Left lung (tissue), 14 donors: ENCODE measurements at places on chromosomes 6 and 20. TPM values are rescaled to one million over a fixed set of nuclear protein-coding genes. Genes with fewer than 3 reads are reported as not detected.

GRCh38 chr6:134079406-134079921 lies 27.0 kb upstream of the SLC2A12 start:
- H3K27ac ChIP-seq, result no peak overlapping the region
- no peaks in the 10 kb centered on the region for H3K4me1 ChIP-seq
- no peaks in the 10 kb centered on the region for H3K36me3 ChIP-seq
- no peaks in the 10 kb centered on the region for H3K27me3 ChIP-seq
- no peak for DNase-seq

GRCh38 chr20:6680854-6681253 lies 86.6 kb upstream of the BMP2 start:
- H3K27me3 ChIP-seq, result no peaks in the 10 kb centered on the region
- no peak overlapping the region for H3K27ac ChIP-seq
- DNase-seq, result no peak
- H3K36me3 ChIP-seq, result no peaks in the 10 kb centered on the region
- no peaks in the 10 kb centered on the region for H3K4me1 ChIP-seq

DNA sequence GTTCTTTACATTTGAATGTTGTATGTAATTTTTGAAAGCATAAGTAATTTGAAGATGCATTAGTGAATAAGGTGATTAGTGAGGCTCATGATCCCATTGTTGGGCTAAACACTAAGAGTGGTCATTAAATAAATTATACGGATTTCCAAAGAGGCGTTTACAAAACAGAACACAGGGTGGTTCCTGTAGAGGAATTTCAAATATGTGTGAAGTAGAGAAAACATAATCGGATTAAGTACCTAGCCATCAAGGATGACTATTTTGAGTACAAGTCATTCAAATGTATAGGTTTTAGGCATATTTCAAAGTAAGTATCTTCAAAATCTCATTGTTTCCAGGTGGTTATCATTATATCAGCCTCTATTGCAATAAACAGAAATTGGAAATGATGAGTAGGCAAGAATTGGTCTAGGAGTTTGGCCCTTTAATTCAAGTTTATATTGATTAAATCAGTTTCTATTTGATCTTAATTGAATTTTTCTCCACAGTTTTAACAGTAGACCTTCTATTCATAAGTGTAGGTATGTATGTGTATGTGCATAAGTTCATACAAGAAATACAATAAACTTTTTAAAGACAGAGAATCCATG lies 94.8 kb downstream of the MYLK4 start:
- no peak overlapping the region for H3K27ac ChIP-seq
- no peak overlapping the region for H3K4me3 ChIP-seq
- no peak for DNase-seq
- no peaks in the 10 kb centered on the region for H3K36me3 ChIP-seq
- H3K4me1 ChIP-seq, result peaks cover 9% of the 10 kb centered on the region

DNA sequence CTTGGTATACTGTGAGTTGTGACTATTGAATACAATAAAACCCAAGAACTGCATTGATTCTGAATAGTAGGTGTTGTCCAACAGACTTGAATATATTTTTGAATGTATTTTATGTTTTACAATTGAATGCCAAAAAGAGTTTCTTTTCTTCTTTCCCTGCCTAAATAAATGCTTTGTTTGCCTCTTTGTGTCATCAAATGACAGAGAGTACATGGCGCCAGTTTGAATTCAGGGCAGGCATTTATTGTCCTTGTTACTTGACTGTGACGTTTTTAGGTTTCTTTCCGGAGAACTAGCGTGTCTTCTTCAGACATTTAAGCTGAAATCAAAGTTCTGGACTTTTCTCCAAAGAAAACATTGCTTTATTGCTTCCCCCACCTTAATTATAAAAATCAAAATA lies 16.6 kb downstream of the KIF3B start:
- no peak overlapping the region for H3K27ac ChIP-seq
- no peaks in the 10 kb centered on the region for H3K27me3 ChIP-seq
- H3K4me3 ChIP-seq, result no peak overlapping the region
- peaks cover 5% of the 10 kb centered on the region for H3K4me1 ChIP-seq
- DNase-seq, result no peak

DNA sequence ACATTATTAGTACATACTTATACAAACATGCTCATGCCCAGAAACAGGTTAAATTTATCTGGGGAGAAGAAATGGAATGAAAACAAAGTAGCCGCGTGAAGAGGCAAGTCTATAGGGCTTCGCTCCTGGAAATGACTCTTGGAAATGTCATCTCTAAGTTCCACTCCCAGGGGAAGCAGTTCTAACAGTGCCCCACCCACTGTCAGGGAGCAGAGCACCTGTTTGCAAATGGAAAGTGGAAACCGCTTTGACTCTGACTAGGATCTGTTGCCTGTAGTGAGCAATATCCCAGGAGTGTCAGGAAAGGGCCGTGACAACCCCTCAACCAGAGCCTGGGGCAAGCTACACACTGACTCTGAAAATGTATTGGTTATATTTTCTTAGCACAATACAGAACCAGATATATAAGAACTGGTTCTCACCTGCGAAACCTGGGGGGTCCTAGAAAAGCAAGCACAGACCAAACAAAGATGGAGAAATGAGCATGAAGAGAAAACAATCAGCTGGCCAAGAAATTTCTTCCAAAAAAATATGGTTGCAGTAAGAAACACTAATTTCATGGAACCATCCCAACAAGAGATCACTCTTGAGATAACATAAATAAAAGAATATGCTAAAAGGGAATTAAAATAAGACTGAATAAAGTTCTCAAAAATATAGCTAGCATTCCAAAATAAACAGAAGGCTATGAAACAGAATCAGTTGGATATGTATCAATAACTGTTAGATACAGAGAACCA lies 47.5 kb upstream of the CRISP1 start:
- no peak overlapping the region for H3K4me3 ChIP-seq
- no peaks in the 10 kb centered on the region for H3K36me3 ChIP-seq
- no peaks in the 10 kb centered on the region for H3K27me3 ChIP-seq
- no peak overlapping the region for H3K27ac ChIP-seq

GRCh38 chr6:40634429-40634828 lies 47.3 kb upstream of the LRFN2 start:
- no peak for DNase-seq
- no peaks in the 10 kb centered on the region for H3K27me3 ChIP-seq
- H3K4me1 ChIP-seq, result no peaks in the 10 kb centered on the region
- H3K36me3 ChIP-seq, result no peaks in the 10 kb centered on the region

DNA sequence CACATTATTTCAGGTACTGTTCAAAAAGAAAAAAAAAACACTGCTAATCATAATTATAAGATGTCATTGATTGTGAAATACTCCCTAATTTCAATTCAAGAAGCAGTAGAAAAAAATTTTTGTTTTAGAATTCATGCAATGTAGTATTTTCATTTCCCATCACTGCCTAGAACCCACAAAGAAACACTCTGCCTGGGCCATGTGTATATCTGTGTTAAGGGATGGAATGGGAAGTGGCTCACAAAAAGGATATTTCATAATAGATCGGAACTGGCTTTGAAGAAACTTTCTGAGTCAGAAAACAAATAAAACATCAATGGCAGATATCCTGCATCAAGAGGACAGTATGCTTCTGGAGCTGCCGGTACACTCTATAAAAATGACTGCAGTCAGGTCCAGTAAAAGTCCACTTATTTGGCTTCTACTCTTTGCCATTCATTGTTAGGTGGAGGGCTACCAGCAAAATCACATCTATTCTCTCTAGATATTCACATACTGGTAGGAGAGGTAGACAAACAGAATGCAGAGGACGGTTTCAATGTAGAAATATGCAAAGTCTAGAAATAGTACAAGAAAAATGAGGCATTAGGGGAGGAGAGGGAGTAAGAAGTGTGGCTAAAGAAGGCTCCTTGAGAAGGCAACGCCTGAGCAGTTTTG lies 135.0 kb upstream of the TNFAIP3 start:
- no peak for DNase-seq
- H3K4me1 ChIP-seq, result peaks cover 77% of the 10 kb centered on the region
- no peaks in the 10 kb centered on the region for H3K36me3 ChIP-seq
- H3K27ac ChIP-seq, result peak overlapping the region; percentile 80

Gene CAPN11
- 0.23 TPM for total RNA-seq

Gene SLC22A3
- total RNA-seq, result 25.9 TPM

Gene BCAS1
- 1.6 TPM for total RNA-seq
